Stimulated activated CD4-positive, alpha-beta T cell treated with anti-CD3 and anti-CD28 coated beads, Interleukin-1b, Interleukin-23, amount 100 ng/mL, for 1 hour (primary cell): ENCODE measurements at places on chromosomes 1 and 21.

- DNase-seq: no peak
These were observed 3.4 kb upstream of the ZNF678 start for GRCh38 chr1:227559926-227560325.

- no peak for DNase-seq
These were observed 123.2 kb upstream of the HMCN1 start for GRCh38 chr1:185610954-185611353.

- DNase-seq: no peak
These were observed 1009.3 kb upstream of the PRMT6 start for GRCh38 chr1:106047210-106047609.

DNA sequence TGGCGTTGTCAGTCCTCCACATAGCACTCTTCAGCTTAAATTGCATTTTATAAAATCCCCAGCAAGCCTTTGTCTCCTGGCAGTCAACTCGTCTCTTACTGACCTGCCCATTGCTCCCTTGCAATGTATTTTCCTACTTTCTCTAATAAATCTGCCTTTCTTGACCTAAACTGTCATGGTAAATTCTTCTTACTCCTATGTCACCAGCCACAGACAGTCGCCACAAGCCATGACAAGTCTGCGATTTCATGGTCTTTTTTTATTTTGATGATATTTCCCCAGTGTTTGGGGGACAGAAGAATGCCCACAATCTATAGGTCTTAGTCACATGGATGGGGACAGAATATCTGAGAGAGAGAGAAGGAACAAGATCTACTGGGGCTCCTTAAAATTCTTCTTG lies 8.4 kb downstream of the IFNAR2 start:
- DNase-seq: no peak

DNA sequence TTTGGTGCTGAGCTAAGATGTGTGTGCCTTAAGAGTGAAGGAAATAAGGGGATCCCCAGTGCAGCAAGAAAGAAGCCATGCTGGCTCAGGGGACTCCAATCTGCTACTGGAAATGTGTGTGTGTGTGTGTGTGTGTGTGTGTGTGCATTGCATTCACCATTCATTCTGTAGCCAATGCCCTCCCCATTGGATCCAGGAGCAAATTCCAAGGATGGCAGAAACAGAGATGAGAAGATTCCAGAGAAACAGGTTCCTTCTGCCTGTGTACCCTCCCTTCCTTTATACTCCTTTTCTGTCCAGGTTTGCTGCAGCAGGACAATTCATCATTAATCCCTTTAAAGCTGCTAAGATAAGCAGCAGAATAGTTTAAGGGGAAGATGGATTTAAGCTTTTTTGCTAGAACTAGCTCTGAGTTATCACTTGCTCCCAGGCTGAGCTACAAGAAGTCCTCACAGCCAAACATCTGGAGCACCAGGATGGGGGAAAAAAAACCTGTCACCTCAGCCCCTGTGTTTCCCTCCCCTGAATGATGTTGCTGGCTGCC lies 3.2 kb downstream of the SLC6A17 start:
- DNase-seq: no peak

DNA sequence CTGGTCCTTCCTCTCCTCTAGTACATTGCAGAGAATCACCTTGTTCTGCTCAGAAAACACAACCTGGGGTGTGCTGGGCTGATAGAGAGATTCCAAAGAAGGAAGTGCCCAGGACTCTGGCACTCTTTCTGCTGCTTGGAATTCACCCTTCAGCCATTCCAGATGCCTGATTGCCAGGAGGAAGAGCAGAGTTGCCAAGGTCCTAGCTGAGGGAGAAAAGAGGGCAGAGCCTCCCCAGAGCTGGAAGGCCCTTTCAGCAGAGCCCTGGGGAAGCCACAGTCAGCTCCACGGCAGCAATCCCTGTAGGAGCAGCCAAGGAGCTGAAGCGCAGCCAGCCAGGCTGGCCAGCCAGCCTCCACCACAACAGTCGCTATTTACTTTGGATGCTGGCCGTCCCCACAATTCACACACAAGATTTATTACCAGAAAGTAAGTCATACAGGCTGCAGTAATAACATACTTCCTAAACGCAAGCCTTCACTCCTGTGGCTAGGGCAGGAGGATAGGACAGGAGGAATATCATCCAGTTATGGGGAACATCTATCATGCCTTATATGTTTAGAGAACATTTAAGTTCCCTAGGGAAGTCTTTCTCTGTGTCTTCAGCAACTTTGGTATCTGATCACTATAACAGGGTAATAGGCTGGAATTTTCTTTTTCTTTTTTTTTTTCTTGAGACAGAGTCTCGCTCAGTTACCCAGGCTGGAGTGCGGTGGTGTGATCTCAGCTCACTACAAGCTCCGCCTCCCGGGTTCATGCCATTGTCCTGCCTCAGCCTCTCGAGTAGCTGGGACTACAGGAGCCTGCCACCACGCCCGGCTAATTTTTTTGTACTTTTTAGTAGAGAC lies 36.6 kb upstream of the SLC44A3 start:
- no peak for DNase-seq

- no peak for DNase-seq
These were observed 24.1 kb upstream of the ZSWIM5 start for GRCh38 chr1:45230537-45230936.

- no peak for DNase-seq
These were observed 260.8 kb downstream of the SPATA17 start for GRCh38 chr1:217891966-217892365.

DNA sequence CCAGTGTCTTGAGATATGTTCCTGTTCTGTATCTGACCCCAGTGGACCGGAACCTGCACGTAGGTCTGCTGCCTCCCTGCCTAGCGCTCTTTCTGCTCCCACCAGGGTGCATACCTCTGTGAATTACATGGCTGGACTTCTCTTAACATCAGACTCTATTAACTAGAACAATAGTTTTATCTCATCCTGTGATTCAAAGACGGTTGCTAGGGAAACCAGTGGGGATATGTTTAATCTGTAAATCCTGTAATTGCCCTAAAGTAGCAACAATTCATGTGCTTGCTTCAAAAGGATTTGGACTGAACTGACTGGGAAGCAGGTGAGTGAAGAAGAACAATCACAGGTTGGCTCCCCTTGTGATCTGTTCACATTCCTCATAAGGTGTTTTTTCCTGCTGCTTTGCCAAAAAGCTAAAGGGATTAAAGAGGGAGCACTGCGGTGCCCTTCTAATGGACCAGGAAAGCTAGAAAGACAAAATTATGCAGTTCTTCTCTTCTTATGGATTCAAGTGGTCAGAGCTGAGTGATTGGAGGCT lies 52.7 kb upstream of the DIRAS3 start:
- no peak for DNase-seq

DNA sequence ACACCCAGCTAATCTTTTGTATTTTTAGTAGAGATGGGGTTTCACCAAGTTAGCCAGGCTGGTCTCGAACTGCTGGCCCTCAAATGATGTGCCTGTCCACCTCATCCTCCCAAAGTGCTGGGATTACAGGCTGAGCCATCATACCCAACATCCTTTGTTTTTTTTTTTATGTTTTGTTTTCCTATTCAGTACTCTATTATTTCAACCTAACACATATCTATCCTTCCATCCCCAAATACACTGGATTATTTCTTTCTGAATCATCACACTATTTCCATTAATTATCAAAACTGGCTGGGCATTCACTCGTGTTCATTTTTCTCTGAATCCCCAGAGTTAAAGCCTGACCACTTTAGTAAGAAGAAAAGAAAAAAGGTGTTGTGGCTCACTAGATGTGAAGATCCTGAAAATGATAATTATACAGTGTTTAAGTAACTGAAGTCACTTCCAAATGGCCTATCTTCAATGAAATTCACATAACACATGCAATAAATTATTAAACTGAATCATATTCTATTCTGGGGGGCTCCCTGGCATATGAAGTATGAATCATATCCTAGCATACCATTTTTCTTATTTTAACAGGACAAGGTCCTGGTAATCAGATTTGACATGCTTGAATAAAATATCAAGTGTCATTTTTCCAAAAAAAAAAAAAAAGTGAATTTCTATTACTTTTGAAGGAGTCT lies 1754.2 kb downstream of the BRINP3 start:
- no peak for DNase-seq

DNA sequence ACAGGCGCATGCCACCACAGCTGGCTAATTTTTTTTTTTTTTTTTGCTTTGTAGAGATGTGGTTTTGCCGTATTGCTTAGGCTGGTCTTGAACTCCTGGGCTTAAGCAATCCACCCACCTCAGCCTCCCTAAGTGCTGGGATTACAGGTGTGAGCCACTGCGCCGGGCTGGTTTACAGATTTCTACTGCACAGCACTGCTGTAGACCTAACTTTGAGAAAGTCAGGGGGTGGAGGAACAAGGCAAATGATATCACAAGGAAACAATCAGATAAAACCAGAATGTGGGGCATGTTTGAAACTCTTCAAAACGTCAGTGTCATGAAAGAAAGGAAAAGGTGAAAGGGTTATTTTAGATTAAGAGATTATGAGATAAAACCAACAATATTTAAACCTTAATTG lies 45.3 kb downstream of the URB2 start:
- no peak for DNase-seq

GRCh38 chr1:48619539-48619938 lies 147.5 kb upstream of the SPATA6 start:
- no peak for DNase-seq

- no peak for DNase-seq
These were observed 290.3 kb downstream of the PDE4B start for GRCh38 chr1:66083003-66083402.

- DNase-seq: no peak
These were observed 50.2 kb upstream of the CSF3R start for GRCh38 chr1:36532810-36533401.

- DNase-seq: no peak
These were observed 17.5 kb downstream of the TRABD2B start for GRCh38 chr1:47979724-47980123.

GRCh38 chr1:201902198-201902597 lies 13.5 kb downstream of the SHISA4 start:
- DNase-seq: no peak

DNA sequence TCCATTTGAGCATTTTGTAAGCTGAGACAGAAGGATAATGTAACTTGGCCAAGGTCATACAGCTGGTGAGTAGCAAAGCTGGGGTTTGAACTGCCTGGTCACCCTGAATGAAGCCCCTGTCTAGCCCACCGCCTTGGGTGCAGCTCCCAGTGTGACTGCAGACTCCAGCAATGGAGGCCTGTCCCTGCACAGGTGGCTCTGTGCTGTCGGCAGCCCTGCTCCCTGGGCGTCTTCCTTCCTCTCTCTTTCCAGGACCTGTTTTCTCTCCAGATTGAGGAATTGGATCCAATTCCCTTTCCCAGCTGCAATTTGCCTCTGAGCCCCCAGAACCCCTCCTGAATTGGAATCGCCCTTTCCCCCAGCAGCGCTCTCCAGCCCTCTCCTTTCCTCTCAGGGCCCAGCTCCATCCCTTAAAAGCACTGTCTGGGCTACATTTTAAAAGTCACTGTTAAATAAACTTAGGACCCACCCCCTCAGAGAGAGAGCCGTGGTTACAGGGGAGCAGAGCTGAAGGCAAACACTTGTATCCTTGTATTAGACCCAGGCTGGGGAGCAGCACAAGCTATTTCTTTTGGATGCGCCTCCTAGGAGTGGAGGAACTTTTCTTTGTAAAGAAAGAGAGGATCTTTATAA lies 161.4 kb upstream of the LMO4 start:
- no peak for DNase-seq

DNA sequence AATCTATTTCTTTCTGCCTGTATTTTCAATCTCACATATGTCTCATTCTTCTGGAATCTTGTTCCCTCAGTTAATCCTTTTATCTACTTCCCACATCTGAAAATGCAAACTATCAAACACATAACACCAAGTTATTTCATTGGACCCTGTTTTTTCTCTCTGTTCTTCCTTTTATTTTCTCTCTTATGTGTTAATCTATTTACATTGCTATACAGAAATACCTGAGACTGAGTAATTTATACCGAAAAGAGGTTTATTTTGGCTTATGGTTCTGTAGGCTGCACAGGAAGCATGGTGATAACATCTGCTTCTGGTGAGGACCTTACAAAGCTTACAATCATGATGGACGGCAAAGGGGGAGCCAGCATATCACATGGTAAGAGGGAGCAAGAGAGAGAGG lies 247.6 kb downstream of the TGFB2 start:
- no peak for DNase-seq

DNA sequence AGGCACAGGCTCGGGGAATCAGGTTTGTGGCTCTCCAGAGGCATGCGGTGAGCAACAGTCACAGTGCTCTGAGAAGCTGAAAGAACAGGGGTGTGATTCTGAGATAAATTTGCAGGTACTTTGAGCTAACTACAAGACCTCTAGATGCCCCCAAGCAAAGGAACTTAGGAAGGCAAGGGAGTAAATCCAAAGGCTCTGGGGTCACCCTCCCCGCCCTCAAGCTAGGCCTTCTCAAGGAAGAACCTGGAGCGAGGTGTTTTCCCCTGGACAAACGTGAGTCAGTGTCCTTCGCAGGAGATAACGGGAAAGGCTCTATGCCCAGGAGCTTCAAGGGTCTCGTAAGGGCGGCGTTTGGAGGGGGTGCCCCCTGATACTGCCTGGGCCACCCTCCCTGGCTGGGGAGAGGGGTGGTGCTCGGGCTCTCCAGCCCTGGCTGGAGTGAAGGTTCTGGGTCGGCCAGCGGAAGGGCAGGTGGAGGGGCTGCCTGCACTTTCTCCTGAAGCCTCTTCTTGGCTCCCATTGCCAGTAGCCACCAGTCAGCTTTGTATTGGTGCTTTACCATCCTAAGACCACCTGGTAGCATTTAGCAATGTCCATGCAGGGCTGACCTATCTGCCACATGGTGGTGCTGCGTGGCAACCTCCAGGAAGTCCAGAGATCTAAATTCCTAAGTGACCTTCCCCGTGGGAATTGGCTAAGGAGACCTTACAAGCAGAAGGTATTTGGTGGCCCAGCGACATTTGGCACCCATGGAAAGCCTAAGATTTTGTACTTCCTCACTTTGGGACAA lies 44.0 kb downstream of the GPR161 start:
- no peak for DNase-seq

DNA sequence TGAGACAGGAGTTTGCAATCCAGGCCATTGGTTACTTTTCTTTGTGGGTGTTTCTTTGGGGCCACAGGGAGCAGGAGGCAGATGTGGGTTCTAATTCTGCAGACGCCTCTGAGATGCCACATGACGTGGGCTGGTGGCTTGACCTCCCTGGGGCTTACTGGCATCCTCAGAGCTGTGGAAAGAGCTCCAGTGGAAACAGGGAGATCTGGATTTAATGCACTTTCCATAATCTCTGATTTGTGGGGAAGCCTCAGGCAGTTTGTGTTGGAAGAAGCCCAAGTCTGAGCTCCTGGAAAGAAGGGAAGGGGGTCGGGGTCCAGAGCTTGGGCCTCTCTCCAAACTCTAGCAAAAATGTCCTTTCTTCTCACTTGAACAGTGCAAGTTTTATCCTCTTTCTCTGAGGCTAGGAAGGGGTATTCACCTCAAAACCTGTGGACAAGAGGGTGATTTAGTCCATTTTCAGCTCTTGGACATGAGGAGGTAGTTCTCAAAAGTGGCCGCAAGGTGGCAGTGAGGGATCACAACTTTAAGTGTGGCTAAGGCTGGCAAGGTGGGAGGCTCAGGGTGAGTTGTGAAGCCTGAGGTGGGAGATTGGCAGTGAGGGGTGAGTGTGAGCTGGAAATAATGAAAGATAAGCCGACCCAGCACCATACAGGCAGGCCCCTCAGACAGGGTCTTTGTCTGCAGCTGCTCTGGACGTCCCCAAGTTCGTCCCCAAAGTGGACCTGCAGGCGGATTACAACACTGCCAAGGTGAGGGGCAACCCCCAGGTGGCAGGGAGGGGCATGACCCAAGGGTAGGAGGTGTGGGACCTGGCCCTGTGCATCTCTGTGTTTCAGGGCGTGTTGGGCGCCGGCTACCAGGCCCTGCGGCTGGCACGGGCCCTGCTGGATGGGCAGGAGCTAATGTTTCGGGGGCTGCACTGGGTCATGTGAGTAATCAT lies 9.2 kb downstream of the IKBKE start:
- DNase-seq: peak; percentile 55

- DNase-seq: no peak
These were observed 111.5 kb downstream of the PSMG1 start for GRCh38 chr21:39071623-39072214.

- DNase-seq: no peak
These were observed 1531.1 kb downstream of the MRPL39 start for GRCh38 chr21:24076179-24076578.
